CD8-positive, alpha-beta T cell (primary cell): ENCODE measurements at places on chromosomes 12 and 14.

DNA sequence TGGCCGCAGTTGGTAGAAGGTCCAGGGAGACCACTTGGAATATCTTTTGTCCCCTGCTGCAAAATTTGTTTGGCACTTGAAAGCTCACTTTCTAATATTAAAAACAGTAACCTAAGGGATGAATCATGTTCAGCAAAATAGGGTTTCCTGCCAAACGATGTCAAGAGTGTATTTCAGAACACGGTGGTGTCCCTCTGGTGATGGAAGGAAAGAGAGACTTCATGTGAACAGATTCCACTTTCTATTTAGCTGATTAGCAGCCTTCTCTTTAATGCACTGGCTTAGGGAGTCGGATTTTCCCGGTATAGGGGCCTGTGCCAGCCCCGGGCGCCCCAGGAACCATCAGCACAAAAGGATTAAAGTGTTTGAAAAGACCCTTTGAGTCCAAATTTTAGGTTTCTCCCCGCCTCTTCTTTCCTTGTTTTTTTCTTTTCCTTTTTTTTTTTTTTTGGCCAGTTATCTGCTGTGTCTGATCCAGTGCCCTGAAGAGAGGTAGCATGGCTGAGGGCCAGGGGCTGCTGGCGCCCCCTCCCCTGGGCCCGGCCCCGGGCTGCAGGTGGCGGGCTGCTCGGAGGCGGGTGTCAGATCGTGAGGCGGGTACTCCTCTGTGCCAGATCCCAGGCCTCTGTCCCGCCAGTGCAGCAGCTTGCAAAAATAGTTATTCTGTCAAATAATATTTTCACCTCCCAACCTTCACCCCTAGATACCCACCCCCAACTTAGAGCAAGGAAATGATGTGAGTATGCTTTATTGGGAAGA, 88.3 kb downstream of the TESC start:
- no peak for DNase-seq

- DNase-seq, result no peak
These were observed 63.7 kb downstream of the NTN4 start for GRCh38 chr12:95726903-95727302.

DNA sequence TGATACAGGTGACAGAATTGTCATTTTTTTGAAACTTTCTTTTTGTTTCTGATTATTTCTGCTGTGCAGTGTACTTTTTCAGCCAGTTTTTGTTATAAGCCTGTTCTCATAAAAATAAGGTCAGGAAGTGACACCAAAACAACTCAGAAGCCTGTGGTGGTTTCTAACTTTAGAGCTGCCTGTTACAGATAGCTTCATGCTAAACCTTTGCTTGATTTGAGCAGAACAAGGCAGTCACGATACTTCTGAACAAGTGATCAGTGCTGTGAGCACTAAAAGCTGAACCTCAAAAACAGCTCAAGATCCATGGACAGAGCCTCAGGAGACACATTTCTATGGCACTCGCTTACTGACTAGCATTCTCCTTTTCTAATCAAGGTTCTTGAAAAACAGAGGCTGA, 82.0 kb downstream of the PRKCH start:
- no peak for DNase-seq

- DNase-seq, result no peak
These were observed 19.8 kb upstream of the AQP2 start for GRCh38 chr12:49930515-49931288.

DNA sequence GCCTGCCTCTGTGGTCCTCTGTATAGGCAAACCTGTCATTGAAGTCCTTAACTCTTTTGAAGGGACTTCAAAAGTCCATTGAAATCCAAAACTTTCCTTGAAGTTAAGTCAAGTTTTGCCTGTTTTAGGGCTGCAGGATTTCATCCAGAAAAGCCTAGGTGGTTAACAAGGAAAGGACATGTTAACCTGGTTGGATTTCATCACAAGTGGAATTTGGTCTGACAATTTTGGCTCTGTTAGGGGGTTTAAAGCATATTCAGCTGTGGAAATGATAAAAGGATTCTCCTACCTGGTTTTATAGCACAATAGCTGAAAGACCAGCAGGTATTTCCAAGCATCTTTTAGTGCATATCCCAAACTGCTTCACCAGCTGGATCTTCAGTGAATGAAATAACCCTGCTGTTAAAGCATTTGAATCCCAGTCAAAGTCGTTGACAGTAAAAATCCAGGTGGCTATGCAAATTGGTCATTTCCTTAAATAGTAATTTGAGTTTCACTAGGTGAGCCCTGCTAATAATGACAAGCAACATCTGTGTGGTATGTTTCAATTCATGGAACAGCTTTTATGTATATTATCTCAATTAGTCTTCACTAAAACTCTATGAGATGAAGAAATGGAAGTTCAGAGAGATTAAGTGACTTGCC, 400.5 kb downstream of the ETNK1 start:
- DNase-seq, result no peak

- DNase-seq, result no peak
These were observed 59.1 kb downstream of the EXOC5 start for GRCh38 chr14:57209561-57209960.

- no peak for DNase-seq
These were observed 17.8 kb upstream of the STAB2 start for GRCh38 chr12:103569278-103569677.

GRCh38 chr14:33404054-33404453, 465.4 kb downstream of the NPAS3 start:
- no peak for DNase-seq

DNA sequence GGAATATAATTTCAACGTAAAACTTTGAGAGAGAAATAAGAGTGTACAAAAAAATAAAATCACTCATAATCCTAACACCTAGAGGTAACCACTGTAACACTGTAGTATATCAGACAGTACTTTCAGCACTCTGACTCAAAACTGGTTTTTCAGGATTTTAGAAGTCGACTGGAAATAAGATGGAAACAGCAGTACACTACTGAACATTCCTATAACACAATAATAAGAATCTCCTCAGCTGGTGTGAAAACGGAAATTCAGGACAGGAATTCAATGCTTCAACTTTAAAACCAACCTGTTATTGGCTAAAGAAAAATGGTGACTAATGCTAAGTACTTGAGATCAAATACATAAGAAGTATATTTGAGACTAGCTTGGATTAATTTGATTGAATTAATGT, 12.3 kb upstream of the PITPNM2 start:
- no peak for DNase-seq

GRCh38 chr14:54772451-54772881, 130.2 kb downstream of the GCH1 start:
- DNase-seq, result no peak

DNA sequence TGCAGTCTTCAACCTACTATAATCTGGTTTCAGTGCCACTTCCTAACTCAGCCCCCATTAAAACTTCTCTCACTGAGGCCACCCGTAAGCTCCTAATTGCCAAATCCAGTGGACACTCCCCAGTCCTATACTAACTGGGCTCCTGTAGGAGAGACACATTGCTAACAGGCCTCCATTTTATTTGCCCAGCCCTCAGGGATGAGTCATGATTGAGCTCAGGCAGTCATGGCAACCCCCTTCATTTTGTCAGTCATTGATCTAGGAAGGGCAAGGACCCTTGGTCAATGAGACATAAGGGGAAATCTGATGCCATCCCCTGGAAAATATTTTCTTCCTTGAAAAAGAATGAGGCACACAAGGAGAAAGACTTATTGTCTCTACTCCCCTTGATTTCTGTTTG, 70.1 kb upstream of the HIF1A start:
- DNase-seq, result no peak

- no peak for DNase-seq
These were observed 79.7 kb upstream of the MYF6 start for GRCh38 chr12:80627782-80628181.

DNA sequence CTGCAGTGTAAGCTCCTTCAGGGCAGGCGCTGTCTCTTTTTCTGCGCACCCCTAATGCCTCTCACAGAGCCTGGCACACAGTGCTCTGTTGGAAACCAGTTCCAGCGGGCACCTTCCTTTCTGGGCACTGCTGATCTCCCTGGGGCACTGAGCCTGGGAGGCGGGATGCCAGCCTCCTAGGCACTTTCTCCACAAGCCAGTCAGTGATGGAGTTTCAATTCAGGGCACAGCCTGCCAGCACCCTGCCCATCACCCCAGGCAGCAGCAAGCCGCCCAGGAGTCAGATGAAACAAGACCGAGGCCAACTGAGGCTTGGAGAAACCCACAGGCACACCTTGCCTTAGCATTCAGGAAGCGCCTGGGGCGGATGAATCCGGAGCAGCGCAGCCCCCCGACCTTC, 5.7 kb upstream of the CTDSP2 start:
- DNase-seq, result no peak

DNA sequence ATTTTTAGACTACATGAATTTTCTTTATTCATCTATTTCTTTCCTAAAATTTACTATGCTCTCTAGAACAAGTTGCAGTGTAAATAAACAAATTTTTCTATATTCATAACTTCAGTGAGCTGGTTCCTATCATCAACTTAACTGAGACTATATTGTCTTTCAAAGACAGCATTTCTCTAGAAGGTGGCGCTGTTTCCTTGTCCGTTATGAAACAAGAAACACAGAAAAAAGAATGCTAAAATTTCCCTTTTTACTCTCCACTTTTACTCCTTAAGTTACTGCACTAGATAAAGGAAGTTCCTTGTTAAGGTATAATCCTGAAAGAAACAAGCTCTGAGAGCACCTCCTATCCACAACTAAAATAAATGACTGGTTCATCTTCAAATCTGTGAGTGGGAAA, 8.2 kb upstream of the CLEC2A start:
- DNase-seq, result no peak

DNA sequence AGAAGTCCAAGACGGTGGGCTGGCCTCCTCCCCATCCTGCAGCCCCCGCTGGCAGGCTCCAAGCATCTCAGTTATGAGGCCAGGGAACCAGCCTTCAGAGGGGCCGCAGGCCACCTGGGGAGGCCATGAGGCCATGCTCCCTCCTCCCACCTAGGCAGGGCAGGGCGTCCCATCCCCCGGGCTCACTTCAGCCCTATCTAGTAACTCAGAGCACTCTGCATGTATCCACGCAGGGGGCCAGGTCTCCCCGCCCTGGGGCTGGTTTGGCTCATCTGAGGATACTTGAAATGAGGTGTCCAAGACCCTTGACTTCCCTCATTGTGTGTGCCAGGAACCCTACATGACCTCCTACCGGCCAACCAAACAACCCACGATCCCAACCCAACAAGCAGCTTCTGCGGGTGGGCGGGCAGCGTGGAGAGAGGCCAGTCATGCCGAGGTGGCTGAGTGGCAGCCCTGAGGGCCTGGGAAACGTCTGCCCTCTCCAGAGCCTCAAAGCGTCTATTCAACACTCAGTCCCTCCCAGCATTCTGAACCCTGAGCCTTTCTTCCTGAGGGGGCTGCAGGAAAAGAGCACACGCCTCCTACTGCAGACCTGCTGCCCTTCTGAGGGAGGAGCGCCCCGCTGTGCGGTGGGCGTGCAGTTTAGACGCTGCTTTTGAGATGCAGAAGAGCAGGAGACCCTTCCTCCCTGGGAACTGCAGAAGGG, 16.8 kb downstream of the ISCA2 start:
- no peak for DNase-seq

DNA sequence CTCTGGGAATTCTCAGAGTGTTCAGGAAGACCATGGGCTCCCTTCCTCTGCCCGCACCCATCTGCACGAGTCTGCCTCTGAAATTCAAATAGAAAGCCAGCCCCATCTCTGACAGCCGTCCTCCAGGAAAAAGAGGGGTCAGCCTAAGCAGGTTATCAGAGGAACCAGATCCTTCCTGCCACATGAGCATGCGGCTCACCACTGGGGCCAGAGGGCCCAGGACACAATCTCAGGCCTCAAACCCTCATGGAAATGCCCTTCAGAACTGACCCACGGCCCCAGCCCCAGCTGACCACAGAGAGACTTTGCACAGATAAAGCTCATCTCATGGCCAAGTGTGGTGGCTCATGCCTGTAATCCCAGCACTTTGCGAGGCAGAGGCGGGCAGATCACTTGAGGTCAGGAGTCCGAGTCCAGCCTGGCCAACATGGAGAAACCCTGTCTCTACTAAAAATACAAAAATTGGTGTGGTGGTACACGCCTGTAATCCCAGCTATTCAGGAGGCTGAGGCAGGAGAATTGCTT, 23.2 kb downstream of the PXN start:
- no peak for DNase-seq

DNA sequence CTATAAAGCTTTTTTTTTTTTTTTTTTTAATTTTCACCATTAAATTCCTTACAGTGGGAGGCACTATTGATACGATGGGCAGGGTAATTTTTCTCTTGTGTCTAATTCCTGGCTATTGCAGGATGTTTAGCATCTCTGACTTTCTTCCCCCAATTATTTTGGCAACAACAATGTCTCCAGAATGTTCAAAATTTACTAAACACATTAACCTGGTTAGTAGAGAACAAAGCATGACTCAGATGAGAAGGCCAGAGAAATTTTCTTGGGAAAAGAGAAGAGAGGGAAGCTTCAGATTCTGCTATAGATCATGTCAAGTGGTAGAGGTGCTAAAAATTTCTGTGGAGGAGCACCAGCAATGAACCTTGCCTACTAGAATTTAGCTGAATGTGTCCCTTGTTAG, 171.5 kb upstream of the PRICKLE1 start:
- no peak for DNase-seq

- DNase-seq, result no peak
These were observed 2.6 kb downstream of the HOXC13 start for GRCh38 chr12:53941187-53941586.

- no peak for DNase-seq
These were observed 126.1 kb downstream of the SLC38A6 start for GRCh38 chr14:61106959-61107641.

DNA sequence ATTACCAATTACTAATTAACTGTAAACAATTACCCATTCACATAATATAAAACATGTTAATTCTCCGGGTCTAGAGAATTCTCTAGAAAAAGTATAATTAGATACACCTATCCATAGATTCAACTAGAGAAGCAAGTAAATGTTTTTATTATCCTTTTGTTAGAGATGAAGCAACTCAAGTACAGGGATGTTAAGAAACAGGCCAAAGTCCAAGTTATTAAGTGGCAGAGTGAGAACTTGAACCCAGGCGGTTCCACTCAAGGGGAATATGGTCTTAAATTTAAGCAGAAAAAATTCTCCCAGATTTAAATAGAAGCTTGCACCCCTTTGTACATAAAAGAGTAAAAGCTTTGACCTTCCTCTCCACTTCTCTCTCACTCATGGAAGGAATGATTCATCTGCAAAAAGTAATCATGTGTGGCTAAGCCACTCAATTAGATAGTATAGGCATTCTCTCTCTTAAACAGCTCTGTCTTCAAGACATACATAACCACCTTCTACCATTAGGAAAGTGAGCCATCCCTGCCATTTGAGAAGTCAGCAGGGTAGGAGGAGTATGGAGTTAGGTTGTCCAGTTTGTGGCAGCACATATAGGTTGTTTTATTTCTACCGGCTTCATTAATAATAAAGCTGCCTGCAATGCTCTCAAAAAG, 34.1 kb downstream of the ERGIC2 start:
- no peak for DNase-seq

- DNase-seq, result no peak
These were observed 5.5 kb downstream of the KRT74 start for GRCh38 chr12:52568111-52568510.

- DNase-seq, result peak; percentile 44
These were observed 199.9 kb upstream of the FOXN3 start for GRCh38 chr14:89616852-89617341.

GRCh38 chr12:60100160-60100559, 504.3 kb downstream of the SLC16A7 start:
- DNase-seq, result no peak
